Inflammatory macrophage treated with lipopolysaccharide for 1 hour (primary cell): ENCODE measurements at places on chromosomes 2 and 18.

GRCh38 chr2:1707771-1708418 is 36.4 kb downstream of the PXDN start:
- peak; percentile 67 for DNase-seq

DNA sequence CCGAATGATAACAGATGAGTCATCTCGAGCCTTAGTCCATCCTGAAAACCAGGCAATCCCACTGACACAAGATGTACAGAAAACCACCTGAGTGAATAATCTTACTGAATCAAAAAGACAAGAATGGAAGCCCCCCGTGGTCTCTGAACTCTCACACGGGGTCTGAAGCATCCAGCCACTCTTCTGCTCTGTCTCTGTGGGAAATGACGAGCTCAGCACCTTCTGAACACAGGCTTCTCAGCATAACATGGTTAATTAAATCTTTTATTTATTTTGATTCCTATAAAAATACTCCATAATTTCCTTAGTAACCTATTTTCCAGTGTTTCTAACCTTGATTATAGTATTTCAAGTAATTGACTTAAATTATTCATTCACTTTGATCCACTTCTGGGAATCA is 203.7 kb downstream of the TMEM163 start:
- DNase-seq, result no peak

DNA sequence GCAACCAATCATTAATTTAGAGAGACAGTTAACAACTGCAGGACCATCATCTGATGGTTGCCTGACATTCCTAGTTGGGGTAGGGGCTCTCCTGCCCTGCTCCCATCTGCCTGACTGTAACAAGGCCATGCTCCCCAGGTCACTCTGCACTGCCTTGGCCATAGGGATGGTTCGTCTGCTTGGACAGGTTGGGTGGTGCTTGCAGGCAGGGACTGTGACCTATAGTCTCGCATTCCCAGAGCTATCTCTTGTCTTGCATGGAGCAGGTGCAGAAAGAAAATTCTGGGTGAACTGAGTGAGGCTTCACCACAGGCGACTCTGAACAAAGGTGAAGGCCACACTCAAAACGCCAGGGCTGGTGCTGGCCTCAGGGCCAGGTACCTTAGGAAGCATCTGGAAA is 64.7 kb downstream of the EMILIN2 start:
- no peak for DNase-seq

DNA sequence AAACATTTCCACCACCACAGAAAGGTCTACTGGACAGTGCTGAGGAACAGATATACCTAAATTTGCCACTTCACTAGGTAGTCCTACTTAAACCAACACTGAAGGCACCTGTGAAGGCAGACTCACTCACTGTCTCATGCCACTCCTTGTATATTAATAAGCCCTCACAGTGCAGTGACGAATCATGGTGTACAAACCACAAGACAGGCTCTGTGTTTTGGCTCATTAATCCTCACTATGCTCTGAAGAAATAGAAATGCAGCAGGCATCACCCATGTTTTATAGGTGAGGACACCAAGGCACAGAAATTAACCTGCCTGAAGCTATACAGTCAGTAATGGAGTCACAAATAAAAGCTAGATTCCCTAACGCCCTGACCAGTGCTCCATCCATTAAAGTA is 44.3 kb downstream of the BARD1 start:
- DNase-seq, result no peak

GRCh38 chr2:232027530-232027929 is 66.0 kb downstream of the DIS3L2 start:
- no peak for DNase-seq

GRCh38 chr2:10467401-10467800 is 19.3 kb upstream of the ODC1 start:
- DNase-seq, result no peak

GRCh38 chr2:233966388-233966787 is 49.2 kb downstream of the TRPM8 start:
- DNase-seq, result peak; percentile 28

DNA sequence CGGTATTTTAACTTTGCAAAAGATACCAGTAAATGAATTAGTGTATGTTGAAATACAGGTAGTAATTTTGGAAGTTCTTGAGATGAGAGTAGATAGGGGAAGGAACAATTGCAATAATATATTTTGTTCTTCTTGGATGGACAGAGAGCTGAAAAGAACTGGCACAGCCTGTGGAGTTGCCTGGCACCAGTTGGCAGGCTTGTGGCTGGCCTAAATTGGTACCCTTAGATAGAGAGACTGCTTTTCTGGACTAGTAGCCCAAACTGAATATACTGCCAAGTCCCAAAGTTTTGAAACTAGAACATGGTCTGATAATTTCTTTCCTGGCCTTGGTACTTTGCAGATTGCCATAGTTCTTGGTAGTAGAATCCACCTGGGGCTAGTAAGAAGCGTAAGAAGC is 26.9 kb downstream of the MYO1B start:
- no peak for DNase-seq

GRCh38 chr2:190468814-190469569 is 60.8 kb downstream of the MFSD6 start:
- no peak for DNase-seq

DNA sequence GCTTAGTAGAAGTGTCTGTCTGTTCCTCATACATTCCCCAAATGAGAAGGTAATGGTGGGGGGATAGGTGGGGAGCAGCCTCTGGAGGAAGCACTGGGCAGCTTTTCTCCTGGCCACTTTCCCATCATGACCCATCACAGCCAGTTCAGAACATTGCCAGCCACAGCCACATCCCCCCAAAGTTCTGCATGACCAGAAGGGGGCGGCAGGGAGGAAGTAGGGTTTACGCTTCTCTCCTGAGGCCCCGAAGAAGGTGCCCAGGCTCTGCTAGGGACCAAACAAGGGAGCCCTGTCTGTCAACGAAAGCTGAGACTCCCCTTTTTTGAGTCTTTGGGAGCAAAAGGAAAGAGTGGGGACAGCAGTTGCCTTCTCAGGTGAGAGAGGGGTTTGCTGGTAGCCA is 7.7 kb downstream of the IGFBP5 start:
- DNase-seq, result no peak

- DNase-seq, result no peak
Observed at GRCh38 chr2:217262911-217263310, 403.0 kb upstream of the TNP1 start.

- DNase-seq, result no peak
Observed at GRCh38 chr2:118923371-118923770, 18.6 kb upstream of the MARCO start.

- DNase-seq, result no peak
Observed at GRCh38 chr2:95354469-95354901, 48.0 kb upstream of the FAHD2A start.

DNA sequence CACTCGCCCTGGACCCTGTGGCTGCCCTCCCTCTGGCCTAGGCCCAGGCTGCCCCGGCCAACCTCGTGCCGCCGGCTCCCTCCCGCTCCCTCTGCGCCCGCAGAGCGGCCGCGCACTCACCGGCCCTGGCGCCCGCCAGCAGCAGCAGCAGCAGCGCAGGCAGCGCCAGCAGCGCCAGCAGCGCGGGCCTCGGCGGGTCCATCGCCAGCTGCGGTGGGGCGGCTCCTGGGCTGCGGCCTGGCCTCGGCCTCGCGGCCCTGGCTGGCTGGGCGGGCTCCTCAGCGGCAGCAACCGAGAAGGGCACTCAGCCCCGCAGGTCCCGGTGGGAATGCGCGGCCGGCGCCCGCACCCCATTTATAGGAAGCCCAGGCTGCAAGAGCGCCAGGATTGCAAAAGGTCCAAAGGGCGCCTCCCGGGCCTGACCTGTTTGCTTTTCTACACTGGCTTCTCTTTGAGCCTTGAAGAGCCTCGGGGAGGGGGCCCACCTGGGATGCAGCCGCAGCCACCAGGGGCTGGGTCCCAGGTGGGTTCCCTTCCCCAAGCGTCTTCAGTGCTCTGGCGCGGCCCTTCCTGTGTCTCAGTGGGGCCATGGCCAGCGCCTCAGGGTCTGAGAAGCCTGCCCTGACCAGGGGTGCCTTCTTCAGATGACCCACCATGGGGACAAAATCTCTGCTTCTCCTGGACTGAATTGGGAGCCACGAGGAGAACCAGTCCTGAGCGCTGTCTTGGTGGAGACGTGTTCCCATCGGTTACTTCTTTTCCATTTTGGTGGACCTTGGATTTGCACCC is at the start of gene APOB:
TSS of gene APOB (minus strand) at position 330 of the 789 bp plus-strand sequence. CDS start at position 202, 128 bp downstream.
- DNase-seq, result no peak

- DNase-seq, result no peak
Observed at GRCh38 chr2:241273210-241274020, 42.1 kb downstream of the HDLBP start.

DNA sequence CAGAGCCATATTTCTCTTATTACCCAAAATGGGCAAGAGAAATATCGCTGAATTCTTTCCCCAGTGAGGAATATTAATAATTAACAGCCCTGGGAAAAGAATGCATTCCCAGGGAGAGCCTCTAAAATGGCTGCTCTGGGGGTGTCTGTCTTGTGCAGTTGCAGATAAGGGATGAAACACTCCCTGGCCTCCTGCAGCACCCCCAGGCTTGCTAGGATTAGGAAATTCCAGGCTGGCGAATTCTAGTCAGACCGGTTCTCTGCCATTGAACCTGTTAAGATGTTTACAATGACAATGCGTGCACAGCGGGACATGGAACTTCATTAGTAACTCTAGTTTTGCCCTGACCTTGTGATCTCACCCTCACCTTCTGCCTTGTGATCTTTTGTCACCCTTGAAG is 24.5 kb downstream of the MRPL30 start:
- DNase-seq, result no peak

DNA sequence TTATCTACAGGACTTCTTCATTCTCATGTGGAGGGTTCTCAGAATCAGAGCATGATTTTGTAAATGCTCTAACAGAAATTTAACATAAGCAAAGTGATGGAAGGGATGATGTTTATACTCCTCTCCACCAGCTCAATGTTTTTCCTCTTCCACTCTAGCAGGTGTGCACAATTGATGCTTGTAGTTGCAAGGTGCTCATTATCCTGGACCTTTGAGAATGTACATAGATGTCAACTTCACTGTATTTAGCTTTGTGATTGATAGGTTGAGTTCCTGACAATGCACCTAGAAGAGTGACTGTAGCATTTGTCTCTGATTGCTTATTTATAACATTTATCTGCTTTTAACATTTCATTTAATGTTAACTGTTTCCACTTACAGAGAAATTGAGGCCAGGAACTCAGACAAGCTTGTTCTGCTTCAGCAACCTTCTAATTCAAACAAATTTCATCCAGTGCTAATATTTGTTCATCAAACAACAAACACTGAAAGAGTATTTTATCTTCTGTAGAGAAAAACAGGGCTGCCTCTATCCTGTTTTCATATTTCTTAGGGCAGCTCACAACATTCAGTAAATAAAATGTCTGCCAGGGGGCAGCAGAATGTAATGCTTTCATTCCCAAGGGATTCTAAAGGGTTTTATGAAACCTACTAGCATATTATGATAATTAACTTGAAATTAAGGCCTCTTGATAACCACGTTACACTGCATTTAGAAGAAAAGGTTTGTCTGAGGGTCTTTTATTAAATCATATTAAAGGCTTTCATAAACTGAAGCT is 127.9 kb upstream of the NOL4 start:
- no peak for DNase-seq

GRCh38 chr2:169294001-169294675 is 68.2 kb downstream of the LRP2 start:
- peak; percentile 62 for DNase-seq

DNA sequence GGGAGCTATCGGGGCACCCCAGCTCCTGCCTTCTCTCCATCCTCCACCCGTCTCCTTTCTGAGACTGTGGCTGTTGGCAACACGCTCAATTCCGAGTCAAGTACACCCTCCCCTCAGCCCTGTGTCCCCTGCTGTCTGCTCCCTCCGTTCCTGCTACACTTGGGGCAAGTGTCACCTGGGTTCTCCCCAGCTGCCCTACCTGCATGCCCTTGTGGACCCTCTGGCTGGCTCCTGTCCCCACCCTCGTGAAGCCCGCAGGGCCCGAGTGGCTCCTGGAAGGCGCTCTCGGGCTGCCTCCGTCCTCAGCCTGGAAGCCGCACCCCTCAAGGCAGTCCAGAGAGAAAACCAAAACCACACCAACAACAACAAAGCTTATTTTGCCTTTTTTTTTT is 33.9 kb downstream of the PDIA6 start:
- no peak for DNase-seq

DNA sequence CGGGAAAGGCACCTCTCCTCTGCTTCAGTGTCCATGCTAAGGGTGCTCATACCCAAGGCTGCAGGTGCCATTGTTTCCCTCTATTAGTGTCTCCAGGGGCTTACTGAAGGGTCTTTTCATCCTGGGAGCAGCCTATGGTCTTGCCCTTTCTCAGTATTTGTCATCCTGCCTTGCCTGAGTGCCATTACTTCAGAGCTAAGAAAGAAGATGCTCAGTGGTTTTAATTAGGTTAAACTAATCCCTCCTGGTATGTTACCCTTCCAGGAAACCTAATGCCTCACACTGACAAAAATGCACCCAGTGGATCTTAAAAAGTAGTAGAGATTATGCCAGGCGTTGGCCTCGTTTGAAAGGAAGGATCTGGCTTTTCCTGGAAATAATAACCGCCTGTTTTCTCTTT is 151.4 kb downstream of the LRRTM1 start:
- no peak for DNase-seq

- no peak for DNase-seq
Observed at GRCh38 chr2:127609818-127610217, 36.1 kb upstream of the GPR17 start.

DNA sequence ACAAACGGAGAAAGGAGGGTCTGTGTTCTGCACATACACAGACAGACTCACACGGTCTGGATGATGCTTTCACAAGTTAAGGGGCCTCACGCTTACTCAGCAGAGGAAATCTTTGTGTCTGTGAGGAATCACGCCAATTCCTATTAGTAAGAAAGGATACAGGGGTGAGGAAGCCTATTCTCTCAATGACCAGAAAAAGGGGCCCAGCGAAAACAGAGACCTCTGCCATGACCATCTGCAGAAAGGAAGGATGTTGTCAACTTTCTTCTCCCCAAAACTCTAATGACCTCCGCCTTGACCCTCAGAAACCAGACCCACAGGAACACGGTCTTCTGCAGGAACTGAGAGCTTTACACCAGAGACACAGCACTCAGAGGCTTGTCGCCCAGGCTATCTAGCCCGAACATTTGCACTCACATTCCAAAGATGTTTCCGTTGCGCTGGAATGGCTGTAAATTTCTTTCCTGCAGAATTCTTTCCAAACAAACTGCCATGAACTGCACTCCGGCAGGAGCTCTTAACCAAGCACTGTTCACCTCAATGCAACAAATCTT is 186.3 kb downstream of the TCF4 start:
- DNase-seq, result no peak
